ENCODE measurements at places on chromosomes 7 and 10.
A peak's percentile ranks its signal among the peaks of the same experiment; 100 is the strongest.

DNA sequence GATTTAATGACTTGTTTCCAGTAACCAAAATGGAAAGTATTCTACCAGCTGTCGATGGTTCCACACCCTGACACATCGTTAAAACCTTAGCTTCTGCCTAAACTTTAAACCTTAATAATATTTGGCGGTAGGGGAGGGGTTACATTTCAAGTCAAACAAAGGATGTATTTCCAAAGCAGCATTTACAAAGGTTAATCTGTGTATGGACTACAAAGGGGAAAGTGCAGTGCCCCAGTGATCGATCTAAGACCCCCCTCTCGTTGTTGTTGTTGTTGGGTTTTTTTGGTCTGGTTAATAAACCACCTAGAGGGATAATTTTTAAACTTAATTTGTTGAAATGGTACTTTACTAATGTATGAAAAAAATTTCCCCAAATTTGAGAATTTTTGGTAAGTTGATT lies 1.1 kb upstream of the STEAP2 start:
- H3K27me3 ChIP-seq = no peaks in the 10 kb centered on the region
- H3K36me3 ChIP-seq = no peaks in the 10 kb centered on the region
- H3K4me1 ChIP-seq = no peaks in the 10 kb centered on the region
- no peak overlapping the region for H3K4me3 ChIP-seq
- DNase-seq = no peak

DNA sequence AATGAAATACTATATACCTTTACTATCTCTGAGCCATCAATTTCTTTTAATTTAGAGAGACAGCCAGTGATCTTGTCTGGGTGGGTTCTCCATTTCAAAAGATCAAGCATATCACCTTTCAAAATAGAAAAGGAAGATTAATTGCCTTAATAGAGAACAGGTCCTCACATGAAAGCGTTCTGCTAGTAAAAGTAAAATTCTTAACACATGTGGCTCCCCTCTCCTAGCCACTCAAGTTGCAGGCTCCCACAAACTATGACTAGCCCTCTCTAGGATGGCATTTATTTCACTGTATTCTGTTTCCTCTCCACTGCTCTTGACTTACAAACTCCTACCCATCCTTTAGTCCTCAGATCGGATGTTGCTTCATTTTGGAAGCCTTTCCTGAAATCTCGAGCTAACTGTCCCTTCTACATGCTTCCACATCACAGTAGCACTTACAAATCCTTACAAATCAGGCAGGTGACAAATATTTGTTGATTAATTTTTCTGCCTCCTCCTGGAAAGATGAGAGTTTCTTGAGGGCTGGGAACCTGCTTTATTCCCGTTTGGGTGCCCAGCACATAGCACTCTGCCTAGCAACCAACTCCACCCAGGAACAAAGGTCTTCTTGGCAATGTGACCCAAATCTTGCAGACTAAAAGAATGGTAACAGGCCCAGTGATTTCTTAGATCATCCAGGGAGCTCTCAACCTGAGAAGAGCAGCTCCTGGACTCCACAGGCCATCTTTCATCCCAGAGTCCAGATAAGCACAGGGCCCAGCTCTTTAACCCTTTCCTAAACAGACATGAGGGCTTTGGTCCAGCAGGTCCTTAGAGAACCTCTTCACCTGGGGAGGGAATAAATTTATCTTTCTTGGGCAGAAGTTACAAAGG lies 310.4 kb upstream of the IMMP2L start:
- H3K27ac ChIP-seq = no peak overlapping the region
- H3K4me1 ChIP-seq = peaks cover under 1% of the 10 kb centered on the region
- DNase-seq = no peak
- no peaks in the 10 kb centered on the region for H3K27me3 ChIP-seq
- no peak overlapping the region for H3K4me3 ChIP-seq
- no peaks in the 10 kb centered on the region for H3K36me3 ChIP-seq

DNA sequence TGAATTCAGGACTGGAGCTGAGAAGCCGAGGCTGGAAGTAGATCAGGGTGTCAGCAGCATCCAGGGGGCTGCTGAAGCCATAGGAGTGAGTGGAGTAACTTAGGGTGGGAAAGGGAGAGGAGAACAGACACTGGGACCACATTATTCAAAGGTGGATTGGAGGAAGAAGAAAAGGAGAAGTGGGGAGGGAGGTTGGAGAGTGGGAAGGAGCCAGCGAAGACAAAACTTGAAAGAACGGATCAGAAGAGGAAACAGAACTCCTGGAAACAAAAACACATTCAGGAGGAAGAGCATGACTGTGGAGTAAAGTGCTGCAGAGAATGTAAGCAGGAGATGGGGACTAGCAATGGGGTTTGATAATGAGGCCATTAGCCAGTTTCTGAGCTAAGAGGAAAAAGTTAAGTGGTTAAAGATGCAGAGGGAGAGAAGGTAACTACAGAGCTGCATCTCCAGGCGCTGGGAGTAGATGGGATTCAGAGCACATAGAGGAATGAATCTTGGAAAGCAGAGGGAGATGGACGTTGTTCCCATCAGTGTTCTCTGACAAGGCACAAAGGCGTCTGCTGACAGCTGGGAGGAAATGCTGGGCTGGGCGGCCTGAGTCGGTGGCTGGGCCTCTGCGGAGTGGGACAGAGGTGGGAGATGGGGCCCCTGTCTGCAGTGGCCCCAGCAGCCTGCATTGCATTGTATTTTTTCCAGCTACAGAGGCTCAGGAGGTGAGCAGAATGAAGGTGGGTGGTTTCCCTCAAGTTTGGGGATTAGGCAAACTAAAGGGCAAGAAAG lies 63.1 kb upstream of the LEP start:
- H3K4me1 ChIP-seq = no peaks in the 10 kb centered on the region
- peaks cover 3% of the 10 kb centered on the region for H3K27me3 ChIP-seq
- no peak overlapping the region for H3K27ac ChIP-seq
- H3K4me3 ChIP-seq = no peak overlapping the region
- H3K36me3 ChIP-seq = no peaks in the 10 kb centered on the region
- DNase-seq = no peak

DNA sequence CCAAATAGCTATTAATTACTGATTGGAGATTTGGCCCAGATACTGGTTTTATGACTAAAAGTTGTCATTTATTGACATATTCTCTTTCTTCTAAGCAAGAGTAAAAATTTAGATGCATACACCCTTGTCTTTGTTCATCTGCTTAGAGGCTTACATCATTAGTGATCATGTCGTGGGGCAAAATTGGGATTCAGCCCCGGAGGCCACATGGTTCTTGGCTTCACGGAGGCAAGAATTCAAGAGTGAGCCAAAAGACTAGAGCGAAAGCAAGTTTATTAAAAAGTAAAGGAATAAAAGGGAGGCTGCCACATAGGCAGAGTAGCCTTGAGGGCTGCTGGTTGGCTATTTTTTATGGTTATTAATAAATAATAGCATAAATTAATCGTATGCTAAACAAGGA lies 41.1 kb downstream of the MINPP1 start:
- no peak overlapping the region for H3K4me3 ChIP-seq
- peaks cover 18% of the 10 kb centered on the region for H3K36me3 ChIP-seq
- DNase-seq = no peak
- no peaks in the 10 kb centered on the region for H3K4me1 ChIP-seq
- no peaks in the 10 kb centered on the region for H3K27me3 ChIP-seq

DNA sequence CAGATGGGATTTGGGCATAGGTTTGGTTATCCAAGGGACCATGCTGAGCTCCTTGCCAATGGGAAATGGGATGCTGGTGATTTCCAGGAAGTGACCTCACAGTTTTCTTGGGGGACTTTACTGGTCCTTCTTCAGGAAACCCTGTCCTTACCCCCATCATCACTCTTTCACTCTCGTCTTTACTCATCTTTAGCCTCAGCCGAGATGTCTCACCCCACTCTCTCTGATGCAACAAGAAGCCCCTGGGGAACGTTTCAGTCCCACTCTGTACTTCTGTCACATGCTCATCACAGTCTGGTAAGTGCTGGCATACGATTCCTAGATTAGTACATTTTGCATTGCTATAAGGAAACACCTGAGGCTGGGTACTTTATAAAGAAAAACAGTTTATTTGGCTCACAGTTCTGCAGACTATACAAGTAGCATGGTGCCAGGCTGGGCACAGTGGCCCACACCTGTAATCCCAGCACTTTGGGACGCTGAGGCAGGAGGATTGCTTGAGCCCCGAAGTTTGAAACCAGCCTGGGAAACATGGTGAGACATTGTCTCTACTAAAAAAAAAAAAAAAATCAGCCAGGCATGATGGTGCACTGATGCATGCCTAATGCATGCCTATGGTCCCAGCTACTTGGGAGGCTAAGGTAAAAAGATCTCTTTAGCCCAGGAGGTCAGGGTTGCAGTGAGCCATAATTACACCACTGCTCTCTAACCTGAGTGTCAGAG lies 63.5 kb upstream of the VKORC1L1 start:
- no peak for DNase-seq
- H3K27me3 ChIP-seq = no peaks in the 10 kb centered on the region
- no peak overlapping the region for H3K27ac ChIP-seq
- no peaks in the 10 kb centered on the region for H3K36me3 ChIP-seq
- no peak overlapping the region for H3K4me3 ChIP-seq

- H3K4me1 ChIP-seq = peaks cover 36% of the 10 kb centered on the region
- peak overlapping the region; percentile 46 for H3K27ac ChIP-seq
- no peaks in the 10 kb centered on the region for H3K27me3 ChIP-seq
- peak; percentile 76 for DNase-seq
- H3K4me3 ChIP-seq = no peak overlapping the region
Observed at GRCh38 chr10:5618829-5619228, 47.6 kb downstream of the ASB13 start.

- H3K4me3 ChIP-seq = no peak overlapping the region
- H3K27ac ChIP-seq = no peak overlapping the region
- H3K4me1 ChIP-seq = no peaks in the 10 kb centered on the region
- no peak for DNase-seq
- H3K36me3 ChIP-seq = no peaks in the 10 kb centered on the region
Observed at GRCh38 chr7:121369462-121369861, 26.6 kb downstream of the FAM3C start.

- H3K4me1 ChIP-seq = peaks cover 25% of the 10 kb centered on the region
- no peak for DNase-seq
- H3K4me3 ChIP-seq = no peak overlapping the region
- H3K27me3 ChIP-seq = no peaks in the 10 kb centered on the region
Observed at GRCh38 chr7:50497968-50498367, 47.8 kb upstream of the FIGNL1 start.

GRCh38 chr10:89518876-89519842 lies 16.2 kb downstream of the SLC16A12 start:
- no peak overlapping the region for H3K4me3 ChIP-seq
- H3K27me3 ChIP-seq = no peaks in the 10 kb centered on the region
- peak; percentile 41 for DNase-seq
- H3K27ac ChIP-seq = peak overlapping the region; percentile 63
- H3K36me3 ChIP-seq = no peaks in the 10 kb centered on the region

DNA sequence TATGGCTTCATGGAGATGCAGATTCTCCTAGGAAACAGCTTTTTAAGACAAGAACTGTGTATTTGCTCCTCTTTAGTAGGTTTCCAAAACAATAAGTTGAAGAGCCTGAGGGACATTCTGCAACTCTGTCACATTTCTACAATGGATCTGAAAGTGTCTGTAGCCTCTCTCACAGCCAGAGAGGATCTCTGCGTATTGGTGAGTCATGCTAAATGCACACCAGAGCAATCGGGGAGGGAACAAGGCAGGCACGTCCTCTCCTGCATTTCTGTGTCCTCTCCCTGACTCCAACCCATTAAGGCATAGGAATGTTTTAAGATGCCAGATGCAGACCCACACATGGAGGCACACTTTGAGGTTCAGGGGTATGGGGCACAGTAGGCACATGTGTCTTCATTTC lies 1126.4 kb upstream of the GHITM start:
- H3K36me3 ChIP-seq = no peaks in the 10 kb centered on the region
- DNase-seq = no peak
- H3K27ac ChIP-seq = no peak overlapping the region

DNA sequence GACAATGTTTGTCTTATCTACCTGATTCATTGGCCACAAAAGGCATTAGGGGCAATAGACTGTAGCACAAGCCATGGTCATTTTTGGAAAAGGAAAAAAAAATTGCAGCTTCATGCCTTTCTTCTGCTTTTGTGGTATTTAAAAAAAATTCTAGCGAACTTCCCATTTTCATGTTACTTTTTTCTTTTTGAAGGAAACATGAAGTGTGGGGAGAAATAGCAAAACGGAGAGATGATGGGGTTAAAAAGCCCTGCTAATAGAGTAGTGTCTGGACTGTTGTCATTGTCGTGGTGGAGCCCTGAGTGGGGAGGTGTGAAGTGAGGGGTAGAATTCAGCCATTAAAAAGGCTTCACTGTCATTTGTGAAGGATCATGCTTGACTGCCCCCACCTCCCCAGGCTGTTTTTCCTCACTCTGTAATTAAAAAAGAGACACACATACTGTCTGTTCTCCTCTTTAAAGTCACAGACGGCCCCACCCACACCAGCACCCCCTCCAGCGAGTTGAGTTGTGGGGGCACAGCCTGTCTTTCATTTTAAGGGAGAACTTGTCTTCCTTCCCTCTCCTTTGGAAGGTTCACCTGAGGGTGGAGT lies 272.4 kb downstream of the CREB5 start:
- H3K27ac ChIP-seq = peak overlapping the region; percentile 76
- H3K36me3 ChIP-seq = no peaks in the 10 kb centered on the region
- DNase-seq = no peak
- no peak overlapping the region for H3K4me3 ChIP-seq
- peaks cover 43% of the 10 kb centered on the region for H3K4me1 ChIP-seq

GRCh38 chr7:122487131-122487530 lies 182.6 kb upstream of the FEZF1 start:
- H3K4me3 ChIP-seq = no peak overlapping the region
- H3K27ac ChIP-seq = no peak overlapping the region
- no peak for DNase-seq
- H3K27me3 ChIP-seq = no peaks in the 10 kb centered on the region
- no peaks in the 10 kb centered on the region for H3K36me3 ChIP-seq
